Stimulated activated CD4-positive, alpha-beta T cell treated with anti-CD3 and anti-CD28 coated beads, Interleukin-1b, Interleukin-23, amount 100 ng/mL, for 24 hours (primary cell): ENCODE measurements at places on chromosomes 4 and X.

GRCh38 chr4:183186813-183187212 is 87.8 kb downstream of the WWC2 start:
- DNase-seq: no peak

GRCh38 chr4:139131209-139131870 is 45.7 kb downstream of the ELF2 start:
- DNase-seq: no peak

DNA sequence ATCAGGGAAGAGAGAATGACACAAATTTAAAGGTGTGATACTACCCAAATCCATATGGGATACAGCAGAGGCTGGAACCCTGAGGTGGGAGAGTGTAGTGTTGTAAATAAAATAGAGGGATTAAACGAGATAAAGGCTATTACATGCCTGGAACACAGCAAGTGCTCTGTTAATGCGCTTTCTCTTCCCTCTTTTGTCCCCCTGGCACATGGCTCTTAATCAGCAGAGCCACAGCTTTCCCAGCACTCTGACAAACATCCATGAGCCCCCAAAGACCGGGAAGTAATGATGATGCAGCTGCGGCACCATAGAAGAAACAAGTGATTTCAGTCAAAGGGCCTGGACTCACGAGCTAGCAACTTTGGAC is 85.9 kb downstream of the RASL11B start:
- DNase-seq: no peak

DNA sequence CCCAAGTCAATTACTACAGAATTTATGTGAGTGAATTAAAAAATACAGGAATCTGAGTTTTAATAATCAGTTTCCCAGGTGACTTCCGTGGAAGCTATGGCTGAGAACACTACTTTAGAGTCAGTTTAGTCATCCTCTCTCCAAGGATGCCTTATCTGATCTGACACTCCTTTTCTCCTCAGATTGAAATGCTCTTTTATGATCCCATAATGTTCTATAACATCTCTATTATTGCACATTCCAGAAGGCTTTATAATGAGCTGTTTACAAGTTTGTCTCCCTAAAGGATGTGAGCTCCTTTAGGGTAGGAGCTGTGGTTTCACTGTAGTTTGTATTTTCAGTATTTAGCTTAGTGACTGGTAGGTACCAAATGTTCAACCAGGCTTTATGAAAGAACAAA is 90.0 kb downstream of the GPRIN3 start:
- DNase-seq: no peak

- no peak for DNase-seq
These were observed 113.4 kb downstream of the ZAR1 start for GRCh38 chr4:48603366-48604003.

GRCh38 chr4:25863831-25864418 is 1.1 kb upstream of the SEL1L3 start:
- no peak for DNase-seq

GRCh38 chr4:47642985-47643760 is 158.1 kb downstream of the ATP10D start:
- DNase-seq: no peak

- DNase-seq: no peak
These were observed 40.2 kb upstream of the NHSL2 start for GRCh38 chrX:71870208-71871098.

GRCh38 chr4:186204686-186205085 is 13.3 kb downstream of the CYP4V2 start:
- DNase-seq: no peak

DNA sequence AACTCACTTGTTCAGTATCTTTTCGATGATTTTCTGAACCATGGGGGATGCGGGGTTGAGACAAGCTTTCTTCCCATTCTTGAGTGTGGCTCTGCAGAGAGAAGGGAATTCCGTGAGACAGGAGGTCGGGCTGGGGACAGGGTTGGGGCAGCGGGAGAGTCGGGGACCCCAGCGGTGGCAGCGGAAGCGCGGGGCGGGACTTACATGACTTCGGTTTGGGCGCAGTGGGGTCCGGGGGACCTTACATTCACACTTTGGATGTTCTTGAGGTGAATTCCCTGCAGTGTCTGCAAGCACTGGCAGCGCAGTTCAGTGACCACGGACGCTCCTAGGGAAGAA is 434 bp downstream of the CXCL3 start:
- DNase-seq: no peak

DNA sequence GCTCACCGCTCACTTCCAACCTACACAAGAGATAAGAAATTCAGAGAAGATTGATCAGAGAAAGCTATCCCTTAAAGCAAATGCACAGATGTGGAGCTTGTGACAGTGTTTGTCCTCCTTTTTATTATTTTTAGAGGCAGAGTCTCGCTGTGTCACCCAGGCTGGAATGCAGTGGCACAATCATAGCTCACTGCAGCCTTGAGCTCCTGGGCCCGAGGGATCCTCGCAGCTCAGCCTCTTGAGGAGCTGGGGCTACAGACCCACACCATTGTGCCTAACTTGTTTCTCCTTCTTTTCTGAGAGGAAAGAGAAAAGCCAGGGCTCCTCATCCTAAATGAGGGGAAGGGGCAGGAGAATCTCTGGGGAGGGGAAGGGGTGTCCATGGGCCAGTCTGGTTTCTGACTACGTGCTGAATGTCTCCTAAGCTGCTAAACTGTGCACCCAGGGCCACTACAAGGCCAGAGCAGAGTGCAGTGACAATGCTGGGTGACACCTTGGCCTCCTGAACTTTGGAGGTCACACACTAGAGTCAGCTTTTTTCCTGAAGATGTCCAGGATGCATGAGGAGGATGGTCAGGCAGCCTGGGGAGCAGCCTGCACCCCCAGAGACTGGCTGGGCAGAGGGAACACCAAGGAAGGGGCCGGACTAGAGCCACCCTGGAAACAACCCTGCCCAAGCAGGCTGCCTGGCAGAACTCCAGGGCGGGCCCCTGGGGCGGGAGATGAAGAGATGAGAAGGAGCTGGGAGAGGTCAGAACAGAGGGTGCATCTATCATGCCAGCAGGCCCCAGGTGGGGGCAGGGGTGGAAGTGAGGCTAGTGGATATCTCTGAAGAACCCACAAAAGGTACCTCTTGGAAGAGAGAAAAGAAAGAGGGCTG is 55.5 kb upstream of the PROM1 start:
- DNase-seq: no peak

DNA sequence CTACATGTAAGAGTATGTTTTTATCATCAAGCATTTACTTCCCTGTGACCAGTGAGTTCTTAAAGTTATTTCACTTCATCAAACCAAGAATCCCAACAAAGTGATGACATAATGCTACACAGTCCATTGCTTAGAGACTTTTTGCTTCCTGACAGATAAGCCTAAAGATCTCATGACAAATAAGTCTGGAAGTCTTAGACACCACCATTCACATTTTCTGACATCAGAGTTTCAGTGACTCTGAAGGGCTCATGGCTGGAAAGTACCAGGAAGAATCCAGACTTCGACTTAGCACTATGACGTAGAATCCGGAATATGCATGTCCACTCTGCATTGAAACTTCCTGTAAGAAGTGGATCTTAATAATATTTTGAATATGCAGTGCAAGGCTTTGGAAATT is 53.7 kb downstream of the CLDN22 start:
- DNase-seq: no peak

GRCh38 chr4:54526560-54526959 is 131.2 kb upstream of the KIT start:
- no peak for DNase-seq

GRCh38 chrX:113300580-113300979 is 459.9 kb upstream of the AMOT start:
- no peak for DNase-seq

GRCh38 chr4:148200960-148201359 is 241.3 kb downstream of the NR3C2 start:
- no peak for DNase-seq

DNA sequence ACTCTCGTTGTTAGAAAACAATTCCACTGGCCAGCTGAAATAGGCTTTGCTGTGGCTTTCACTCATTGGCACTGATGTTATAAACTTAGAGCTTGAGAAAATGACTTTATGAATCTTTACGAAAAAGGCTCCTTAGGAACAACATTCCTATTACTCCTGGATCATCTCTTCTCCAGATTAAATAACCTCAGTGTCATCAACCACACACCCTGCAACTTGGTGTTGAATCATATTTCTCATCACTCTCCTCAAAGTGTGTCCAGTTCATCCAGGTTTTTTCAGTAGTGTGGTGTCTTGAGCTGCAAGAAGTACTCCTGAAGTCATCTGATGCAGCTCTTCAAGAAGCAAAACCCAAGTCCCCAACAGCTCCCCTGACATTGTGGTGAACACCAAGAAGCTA is 28.1 kb upstream of the ANOS1 start:
- DNase-seq: no peak

- DNase-seq: no peak
These were observed 9.0 kb downstream of the ACOX3 start for GRCh38 chr4:8431553-8431952.

DNA sequence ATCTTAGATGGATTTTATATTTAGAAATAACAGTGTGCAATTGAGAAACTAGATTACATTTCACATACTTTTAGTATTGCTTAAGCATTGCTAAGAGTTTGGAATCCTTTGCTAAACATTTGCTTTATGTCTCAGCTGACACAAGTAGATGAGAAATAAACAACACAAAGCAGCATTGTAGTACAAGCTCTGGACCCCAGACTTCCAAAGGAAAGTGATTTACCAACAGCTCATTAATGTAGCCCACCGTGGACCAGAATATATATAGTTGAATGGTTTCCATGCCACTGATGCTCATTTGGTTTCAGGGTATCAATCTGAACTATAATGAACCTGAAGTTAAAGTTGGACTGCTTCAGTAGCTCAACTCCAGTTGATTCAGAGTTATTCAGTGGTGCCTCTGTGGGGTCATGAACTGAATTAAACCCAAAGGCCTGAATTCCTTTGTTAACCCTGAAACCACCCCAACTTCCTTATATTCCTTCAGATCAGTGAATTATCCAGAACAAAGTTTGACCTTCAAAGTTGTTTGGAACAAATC is 132.1 kb upstream of the NEIL3 start:
- no peak for DNase-seq

DNA sequence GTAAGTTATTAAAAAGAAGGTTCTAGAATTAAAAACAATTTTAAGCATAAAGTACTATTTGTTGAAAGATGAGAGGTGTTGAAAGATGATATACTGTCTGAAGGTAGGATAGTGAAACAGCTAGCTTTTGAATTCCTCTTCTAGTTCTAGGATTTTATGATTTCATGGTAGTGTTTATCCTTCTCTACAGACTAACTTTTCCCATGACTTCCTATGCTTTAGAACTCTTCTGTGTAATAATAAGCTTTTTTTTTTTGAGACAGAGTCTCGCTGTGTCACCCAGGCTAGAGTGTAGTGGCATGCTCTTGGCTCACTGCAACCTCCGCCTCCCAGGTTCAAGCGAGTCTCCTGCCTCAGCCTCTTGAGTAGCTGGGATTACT is 96.0 kb upstream of the NUDT6 start:
- DNase-seq: no peak

- DNase-seq: no peak
These were observed 81.6 kb downstream of the PDHA2 start for GRCh38 chr4:95921470-95921869.

DNA sequence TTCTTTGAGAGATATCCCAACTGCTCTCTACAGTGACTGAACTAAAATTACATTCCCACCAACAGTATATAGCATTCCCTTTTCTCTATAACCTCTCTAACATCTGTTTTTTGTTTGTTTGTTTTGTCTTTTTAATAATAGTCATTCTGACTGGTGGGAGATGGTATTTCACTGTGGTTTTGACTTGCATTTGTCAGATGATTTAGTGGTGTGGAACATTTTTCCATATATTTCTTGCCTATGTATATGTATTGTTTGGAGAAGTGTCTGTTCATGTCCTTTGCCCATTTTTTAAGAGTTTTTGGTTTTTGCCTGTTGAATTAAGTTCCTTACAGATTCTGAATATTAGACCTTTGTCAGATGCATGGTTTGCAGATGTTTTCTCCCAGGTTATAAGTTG is 9.0 kb downstream of the USO1 start:
- DNase-seq: no peak

- DNase-seq: no peak
These were observed 103.8 kb upstream of the HPF1 start for GRCh38 chr4:169861593-169861992.

DNA sequence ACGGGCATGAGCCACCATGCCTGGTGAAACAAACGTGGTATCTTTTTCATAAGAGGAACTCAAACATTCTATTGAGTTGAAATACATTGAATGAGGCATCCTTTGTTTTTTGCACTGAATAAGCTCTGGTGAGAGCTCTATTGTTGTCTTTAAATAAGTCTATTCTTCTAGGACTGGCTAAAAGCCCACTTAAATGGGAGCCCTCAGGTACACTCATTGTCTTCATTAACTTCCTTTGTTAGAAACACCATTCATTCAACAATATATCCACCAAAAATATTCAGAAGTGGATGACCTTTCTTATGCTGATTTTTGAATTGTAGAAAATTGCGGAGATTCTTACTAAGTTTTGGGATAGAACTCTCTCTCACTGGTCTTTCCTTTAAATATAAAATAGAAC is 568.0 kb downstream of the IL1RAPL1 start:
- no peak for DNase-seq

GRCh38 chr4:41015016-41015675 is 199.2 kb downstream of the APBB2 start:
- DNase-seq: no peak

- DNase-seq: no peak
These were observed 47.2 kb downstream of the C4orf50 start for GRCh38 chr4:5971078-5971450.

- no peak for DNase-seq
These were observed 529 bp upstream of the CITED1 start for GRCh38 chrX:72306085-72306801.
